ENCODE measurements at places on chromosomes 11 and 22.
A peak's percentile ranks its signal among the peaks of the same experiment; 100 is the strongest.

GRCh38 chr11:43367382-43368178, 8.9 kb downstream of the TTC17 start:
- no peak for DNase-seq

- no peak for DNase-seq
Measured at GRCh38 chr22:19114984-19115552, 7.1 kb downstream of the DGCR2 start.

DNA sequence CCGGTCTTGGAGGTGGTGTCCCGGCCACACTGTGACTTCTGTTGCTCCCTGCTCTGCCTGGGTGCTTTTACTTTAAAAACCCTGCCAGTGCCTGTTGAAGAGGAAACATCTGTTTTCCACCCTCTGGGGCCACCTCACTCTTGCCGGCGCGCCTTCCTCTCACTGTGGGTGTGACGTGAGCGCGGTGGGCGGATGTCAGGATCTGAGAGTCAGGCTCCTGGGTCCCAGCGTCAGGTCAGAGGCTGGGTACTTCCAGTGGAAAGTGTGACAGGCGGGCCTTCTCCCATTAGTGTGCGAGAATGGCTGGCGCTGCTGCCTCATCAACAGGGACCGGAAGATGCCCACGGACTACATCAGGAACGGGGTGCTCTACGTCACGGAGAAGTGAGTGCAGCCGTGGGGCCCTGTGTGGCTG, 54.2 kb downstream of the GRAMD4 start:
- peak; percentile 46 for DNase-seq

- no peak for DNase-seq
Measured at GRCh38 chr11:19294444-19294843, 53.7 kb upstream of the E2F8 start.

DNA sequence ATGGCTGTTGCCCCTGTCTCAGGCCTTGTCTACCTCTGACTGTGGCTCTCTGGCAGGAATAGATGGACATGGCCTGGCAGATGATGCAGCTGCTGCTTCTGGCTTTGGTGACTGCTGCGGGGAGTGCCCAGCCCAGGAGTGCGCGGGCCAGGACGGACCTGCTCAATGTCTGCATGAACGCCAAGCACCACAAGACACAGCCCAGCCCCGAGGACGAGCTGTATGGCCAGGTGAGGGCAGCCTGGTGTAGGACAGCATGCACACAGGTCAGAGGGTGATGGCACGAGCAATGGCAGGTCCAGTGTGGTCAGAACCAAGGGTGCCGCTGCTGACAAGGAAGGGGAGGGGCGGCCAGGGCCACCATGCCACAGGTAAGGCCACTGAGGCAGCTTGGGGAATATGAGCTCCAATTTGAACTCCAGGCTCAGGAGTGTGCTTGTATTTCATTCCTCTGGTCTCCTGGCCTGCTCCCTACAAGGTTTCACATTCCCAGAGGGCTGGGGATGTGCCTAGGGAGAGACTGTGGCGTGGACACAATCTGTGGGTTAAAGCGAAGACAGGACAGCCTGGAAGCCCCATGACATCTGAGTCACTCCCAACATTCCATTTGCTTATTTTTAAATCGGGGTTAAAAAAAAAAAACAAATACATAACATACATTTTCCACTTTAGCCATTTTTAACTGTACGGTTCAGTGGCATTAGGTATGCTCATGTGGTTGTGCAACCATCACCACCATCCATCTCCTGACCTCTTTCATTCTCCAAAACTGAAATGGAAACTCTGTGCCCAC, 562 bp downstream of the FOLR3 start:
- DNase-seq, result no peak

DNA sequence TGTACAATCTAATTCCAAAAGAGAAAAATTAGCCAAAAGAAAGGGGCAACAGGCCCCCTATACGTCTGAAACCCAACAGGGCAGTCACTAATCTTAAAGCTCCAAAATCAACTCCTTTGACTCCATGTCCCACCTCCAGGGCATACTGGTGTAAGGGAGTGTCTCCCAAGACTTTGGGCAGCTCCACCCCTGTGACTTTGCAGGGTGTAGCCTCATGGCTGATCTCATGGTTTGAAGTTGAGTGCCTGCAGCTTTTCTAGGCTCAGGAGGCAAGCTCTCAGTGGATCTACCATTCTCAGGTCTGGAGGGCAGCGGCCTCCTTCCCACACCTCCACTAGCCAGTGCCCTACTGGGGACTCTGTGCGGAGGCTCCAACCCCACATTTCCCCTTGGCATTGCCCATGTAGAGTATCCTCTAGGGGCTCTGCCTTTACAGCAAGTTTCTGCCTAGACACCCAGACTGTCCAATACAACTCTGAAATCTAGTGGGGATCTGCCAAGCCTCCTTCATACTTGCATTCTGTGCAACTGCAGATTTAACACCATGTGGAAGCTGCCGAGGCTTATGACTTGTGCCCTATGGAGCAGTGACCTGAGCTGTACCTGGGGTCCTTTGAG, 94.5 kb downstream of the TRIM29 start:
- no peak for DNase-seq

Data from AG08395 (cell line).